ENCODE measurements at places on chromosomes 4 and X.

DNA sequence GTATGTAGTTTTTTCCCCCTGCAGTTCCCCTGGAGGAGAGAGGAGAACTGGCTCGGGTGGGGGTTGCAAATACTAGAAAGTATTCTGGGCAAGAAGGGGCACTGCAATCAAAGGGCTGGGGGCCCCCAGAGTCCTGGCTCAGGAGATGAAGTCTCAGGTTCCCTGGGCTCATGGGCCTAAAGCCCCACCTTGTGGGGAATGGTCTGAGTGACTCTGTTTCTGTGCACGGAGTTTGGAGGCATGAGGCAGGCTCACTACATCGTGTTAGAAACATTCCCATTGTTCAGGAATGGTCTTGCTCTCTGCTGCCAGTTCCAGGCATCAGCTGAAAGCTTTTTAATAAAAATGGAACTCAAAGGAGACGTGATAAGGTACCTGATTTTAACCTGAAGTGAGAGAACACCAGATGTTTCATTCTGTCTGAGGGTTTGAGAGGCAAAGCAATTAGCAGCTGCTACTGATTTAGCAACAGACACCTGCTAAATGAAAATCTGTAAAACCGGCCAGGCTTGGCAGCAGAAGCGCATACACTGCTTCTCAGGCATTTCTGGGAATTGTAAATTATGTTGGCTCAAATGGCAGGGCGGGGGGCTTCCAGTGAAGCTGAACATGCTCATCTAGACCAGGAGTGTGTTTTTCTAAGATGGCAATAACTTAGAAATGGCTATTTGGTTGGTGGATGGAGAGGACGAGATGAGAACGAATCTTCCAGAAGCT, 122.7 kb downstream of the TMEM164 start:
- no peak for DNase-seq

GRCh38 chr4:41178372-41179370, 35.7 kb downstream of the APBB2 start:
- DNase-seq = no peak

- DNase-seq = no peak
Measured at GRCh38 chr4:111713276-111713675, 432.0 kb upstream of the FAM241A start.

GRCh38 chrX:16558489-16558888, 91.5 kb upstream of the S100G start:
- DNase-seq = no peak

DNA sequence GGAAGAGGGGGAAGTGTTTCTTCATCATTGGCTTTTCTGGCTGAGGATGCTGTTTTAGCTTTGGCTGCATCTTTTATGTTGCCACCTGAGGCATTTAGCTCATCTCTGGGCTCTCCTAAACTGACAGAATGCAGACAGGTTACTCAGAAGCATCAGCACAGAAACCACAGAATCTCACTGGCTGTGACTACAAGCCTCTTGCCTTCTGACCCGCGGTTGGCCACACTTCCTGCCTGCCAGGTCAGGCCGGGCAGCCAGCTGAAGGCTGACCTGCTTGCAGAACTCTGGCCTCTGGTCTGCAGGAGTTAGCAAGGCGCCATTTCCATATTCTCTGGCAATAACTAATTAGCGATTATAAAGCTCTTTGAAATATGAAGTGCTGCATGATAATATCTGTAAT, 366.5 kb downstream of the MID1IP1 start:
- DNase-seq = no peak

DNA sequence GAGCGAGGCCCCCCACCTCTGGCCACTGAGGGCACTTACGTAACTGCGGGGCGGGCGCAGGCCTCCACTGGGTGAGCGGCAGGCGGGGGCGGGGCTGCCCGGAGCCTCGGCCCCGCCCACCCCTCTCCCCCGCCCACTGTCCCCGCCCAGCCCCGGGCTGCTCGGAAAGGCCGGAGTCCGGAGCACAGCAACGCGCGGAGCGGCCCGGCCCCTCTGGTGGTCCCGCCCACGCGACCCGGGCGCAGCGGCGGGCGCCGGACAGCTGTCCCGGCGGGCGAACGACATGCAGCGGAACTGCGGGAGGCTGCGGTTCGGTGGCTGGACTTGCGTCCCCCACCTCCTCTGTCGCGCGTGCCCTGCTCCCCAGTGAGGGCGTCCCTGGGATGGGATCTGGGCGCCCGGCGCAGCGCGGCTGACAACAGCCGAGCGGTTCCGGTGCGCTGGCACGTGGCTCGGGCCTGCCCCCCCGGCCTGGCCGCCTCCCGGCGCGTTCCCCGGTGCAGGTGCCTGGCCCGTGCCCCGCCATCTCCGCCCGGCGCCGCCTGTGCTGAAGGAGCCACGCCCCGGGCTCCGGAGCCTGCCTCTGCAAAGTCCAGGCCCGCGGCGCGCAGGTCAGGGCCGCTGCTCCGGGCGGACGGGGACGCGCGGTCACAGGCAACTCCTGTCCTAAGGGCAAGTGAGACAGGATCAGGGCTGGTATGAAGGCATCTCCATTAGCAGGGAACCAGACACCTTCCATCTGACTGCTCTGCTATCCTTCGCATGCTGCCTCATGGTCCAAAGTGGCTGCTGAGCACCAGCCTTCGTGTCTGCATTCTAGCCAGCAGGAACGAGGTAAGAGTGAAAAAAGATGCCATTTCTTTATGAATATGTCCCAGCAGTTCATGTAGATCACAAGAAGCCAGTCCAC, 21.8 kb upstream of the JAKMIP1 start:
- no peak for DNase-seq

DNA sequence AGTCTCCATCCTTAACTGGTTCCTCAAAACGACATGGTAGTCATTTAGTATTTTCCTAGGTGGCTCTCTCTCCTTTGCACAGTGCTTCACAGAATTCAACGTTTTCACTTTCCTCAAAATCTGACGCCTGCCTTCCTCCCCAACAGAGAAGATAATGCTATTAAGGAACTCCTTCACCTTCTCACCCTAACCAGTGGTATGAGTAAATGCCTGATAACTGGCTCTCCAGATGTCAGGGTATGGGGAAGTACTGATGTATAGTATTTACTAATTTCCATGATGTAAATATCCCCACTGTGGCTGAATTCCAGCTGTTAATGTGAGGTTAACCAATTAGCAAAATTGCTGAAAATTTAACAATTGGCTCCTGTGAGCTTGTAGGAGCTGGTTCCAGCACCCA, 28.8 kb upstream of the NSUN7 start:
- no peak for DNase-seq

GRCh38 chr4:95877636-95878035, 37.7 kb downstream of the PDHA2 start:
- DNase-seq = no peak

DNA sequence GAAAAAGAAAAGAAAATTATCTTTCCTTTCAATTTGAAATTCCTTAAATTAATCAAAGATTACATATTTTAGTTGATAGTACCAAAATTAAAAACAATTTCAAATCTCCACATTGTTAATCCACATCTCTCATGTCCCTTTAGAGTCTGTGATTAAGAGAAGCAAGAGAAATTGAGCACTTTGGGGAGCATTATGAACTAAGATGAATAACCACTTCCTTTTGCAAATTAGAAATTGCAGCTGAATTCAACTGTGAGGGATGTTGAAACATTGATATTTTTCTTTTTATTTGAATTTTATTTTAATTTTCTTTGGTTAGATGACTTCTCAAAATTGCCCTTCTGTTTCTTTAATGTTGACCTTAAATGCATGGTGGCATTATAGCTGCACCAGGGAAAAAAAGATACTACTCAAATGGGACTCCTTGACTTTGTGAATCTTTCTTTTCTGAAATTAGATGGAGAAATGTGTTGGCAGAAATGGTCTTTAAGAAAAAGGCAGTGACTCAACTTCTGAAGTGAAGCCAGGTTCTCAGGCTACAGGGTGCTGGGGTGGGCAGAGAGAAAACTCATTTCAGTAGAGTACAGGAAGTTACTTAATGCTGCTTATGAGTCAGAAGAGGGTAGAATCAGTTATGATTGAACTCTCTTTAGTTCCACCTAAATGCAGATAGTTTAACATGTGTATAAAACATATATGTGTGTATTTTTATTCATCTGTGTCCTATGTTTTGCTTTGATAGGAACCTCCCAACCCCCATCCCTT, 92.0 kb upstream of the TNIP3 start:
- DNase-seq = no peak

- no peak for DNase-seq
Measured at GRCh38 chr4:73707918-73708577, 32.3 kb upstream of the CXCL8 start.

DNA sequence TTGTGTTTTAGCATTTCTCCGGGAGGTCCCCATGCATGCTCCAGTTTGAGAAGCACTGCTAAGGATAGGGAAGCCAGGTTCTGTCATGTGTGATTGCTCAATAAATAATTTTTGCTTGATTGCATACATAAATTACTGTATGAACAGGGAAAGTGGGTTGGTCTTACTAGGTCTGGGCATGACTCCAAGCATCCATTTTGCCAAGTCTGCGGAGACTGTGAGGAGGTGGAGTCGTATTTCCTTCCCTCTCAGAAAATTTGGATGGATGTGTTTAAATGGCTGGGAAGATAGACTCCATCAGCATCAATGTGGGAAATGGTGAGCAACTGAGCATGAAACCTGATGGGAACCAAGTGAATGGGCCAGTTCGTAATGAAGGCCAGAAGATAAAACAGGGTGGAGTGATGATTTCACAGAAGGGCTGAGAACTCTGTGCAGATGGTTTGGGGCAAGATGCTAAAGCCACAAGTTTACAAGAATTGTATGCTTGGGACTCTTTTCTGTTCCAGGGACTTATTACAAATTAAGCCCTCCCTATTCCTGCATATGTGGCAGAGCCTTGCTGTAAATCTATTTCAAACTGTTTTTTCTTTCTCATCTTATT, 84.1 kb downstream of the NHS start:
- DNase-seq = no peak

DNA sequence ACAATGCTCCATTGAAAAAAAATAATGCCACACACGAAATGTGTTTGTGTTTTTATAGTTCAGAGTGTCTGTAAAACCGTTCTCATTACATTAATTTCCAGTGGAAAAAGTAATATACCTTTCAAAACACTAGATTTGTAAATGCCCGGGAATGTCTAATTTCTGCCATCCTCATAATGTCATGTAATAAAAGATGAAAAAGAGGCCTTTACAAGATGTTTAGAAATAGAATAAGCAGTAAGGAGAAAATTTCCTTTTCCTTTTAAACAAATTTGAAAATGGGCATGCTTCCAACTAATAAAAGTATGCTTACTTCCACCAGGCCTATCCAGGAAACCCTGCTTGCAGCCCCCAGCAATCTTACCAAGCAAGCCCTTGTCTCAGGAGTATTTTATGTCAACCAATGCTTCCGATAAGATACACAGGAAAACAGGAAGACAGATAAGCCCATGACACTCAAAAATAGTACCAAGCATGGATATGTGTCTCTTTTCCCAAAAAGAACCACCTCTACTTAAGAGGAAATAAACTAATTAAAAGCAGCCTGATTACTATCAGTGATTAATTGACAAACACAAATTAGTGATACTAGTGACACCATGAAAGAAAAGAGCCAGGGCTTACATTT, 894.7 kb upstream of the INTU start:
- DNase-seq = no peak

DNA sequence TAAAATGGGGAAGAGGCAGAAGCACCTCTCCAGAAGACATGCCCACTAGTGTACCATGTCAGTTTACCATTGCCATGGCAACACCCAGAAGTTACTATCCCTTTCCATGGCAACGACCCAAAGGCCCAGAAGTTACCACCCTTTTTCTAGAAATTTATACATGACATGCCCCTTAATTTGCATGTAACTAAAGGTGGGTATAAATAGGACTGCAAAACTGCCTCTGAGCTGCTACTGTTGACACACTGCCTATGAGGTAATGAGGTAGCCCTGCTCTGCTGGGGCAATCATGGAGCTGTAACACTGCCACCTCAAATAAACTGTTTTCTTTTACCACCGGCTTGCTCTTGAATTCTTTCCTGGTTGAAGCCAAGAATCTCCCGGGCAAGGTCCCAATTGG, 13.9 kb upstream of the BEX4 start:
- no peak for DNase-seq

GRCh38 chr4:40261231-40262076, 64.6 kb downstream of the RHOH start:
- no peak for DNase-seq

- DNase-seq = no peak
Measured at GRCh38 chr4:109169170-109169569, 133.3 kb downstream of the COL25A1 start.

DNA sequence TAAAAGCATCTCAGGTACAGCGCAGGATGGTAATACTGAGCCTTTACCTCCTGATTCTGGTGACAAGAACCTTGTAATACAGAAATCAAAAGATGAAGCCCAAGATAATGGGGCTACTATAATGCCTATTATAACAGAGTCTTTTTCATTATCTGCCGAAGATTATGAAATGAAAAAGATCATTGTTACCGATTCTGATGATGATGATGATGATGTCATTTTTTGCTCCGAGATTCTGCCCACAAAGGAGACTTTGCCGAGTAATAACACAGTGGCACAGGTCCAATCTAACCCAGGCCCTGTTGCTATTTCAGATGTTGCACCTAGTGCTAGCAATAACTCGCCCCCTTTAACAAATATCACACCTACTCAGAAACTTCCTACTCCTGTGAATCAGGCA, 3.2 kb downstream of the ZBTB33 start:
- DNase-seq = no peak

DNA sequence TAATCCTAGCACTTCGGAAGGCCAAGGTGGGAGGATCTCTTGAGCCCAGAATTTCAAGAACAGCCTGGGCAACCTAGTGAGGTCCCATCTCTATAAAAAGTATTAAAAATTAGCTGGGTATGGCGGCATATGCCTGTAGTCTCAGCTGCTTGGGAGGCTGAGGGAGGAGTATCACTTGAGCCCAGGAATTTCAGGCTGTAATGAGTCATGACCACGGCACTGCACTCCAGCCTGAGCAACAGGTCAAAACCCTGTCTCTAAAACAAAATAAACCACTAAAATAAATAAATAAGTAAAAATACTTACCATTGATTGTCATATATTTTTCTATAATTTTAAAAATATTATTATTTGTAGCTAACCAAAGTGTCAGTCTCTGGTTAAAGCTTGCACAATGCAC, 315.6 kb upstream of the SMIM31 start:
- DNase-seq = no peak

GRCh38 chr4:12178614-12179610, 750.2 kb upstream of the HS3ST1 start:
- DNase-seq = no peak

- DNase-seq = no peak
Measured at GRCh38 chr4:151833174-151833573, 72.4 kb upstream of the GATB start.

DNA sequence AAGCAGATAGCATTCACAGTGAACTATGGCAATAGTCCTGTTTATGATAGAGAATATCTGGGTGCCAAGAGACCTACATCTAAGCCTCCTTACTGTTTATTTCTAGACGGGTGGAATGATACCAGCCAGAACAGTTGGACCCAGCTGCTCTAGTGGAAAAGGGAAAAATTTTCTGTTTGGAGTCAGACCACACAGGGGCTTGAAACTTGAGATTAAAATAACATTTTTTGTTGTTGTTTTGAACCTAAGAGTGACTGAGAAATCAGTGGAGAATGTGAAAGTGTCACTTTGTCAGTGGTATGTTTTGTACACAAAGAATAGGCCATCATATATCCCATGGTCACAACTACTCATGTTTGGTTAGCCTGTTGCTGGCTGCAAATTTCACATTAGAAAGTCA, 105.7 kb downstream of the AGTR2 start:
- no peak for DNase-seq

Data from NCI-H1436 treated with DMSO at 0.1 percent for 48 hours (cell line).